ENCODE measurements at places on chromosomes 7 and 10. TPM values are rescaled to one million over a fixed set of nuclear protein-coding genes. Genes with fewer than 3 reads are reported as not detected.

LRRC72 gene
- not detected for total RNA-seq

GRCh38 chr7:151757274-151757673 is 119.6 kb downstream of the PRKAG2 start:
- no peaks in the 10 kb centered on the region for H3K36me3 ChIP-seq
- H3K4me1 ChIP-seq, result peaks cover 11% of the 10 kb centered on the region
- no peak overlapping the region for H3K4me3 ChIP-seq
- H3K27me3 ChIP-seq, result no peaks in the 10 kb centered on the region
- no peak for DNase-seq

GRCh38 chr10:102646610-102647442 is 2.5 kb downstream of the TRIM8 start:
- H3K27me3 ChIP-seq, result no peaks in the 10 kb centered on the region
- peak overlapping the region; percentile 99 for H3K27ac ChIP-seq
- H3K4me1 ChIP-seq, result peaks cover 35% of the 10 kb centered on the region

DNA sequence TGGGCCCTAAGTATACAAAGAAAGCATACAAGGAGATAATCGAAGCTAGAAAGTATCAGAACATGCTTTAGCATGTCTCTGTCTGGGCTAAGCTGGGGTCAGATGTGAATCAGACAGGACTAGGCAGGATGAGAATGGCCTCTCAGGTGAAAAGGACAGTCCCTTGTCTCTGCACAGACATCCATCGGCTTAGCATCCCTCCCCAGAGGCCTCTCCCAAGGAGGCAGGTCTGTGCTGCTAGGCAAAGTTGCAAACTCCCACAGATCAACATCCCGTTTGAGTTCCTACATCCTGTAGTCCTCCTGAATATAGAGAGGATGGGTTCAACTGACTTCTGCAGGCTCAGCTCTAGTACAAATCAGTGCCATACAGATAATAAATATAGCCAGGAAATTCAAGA is 24.5 kb downstream of the CHST15 start:
- no peak overlapping the region for H3K27ac ChIP-seq
- no peak overlapping the region for H3K4me3 ChIP-seq
- H3K27me3 ChIP-seq, result no peaks in the 10 kb centered on the region
- DNase-seq, result no peak
- H3K4me1 ChIP-seq, result no peaks in the 10 kb centered on the region

- DNase-seq, result no peak
- H3K27ac ChIP-seq, result no peak overlapping the region
- no peaks in the 10 kb centered on the region for H3K36me3 ChIP-seq
- no peak overlapping the region for H3K4me3 ChIP-seq
Measured at GRCh38 chr10:95071107-95071660, 1.9 kb upstream of the CYP2C8 start.

DNA sequence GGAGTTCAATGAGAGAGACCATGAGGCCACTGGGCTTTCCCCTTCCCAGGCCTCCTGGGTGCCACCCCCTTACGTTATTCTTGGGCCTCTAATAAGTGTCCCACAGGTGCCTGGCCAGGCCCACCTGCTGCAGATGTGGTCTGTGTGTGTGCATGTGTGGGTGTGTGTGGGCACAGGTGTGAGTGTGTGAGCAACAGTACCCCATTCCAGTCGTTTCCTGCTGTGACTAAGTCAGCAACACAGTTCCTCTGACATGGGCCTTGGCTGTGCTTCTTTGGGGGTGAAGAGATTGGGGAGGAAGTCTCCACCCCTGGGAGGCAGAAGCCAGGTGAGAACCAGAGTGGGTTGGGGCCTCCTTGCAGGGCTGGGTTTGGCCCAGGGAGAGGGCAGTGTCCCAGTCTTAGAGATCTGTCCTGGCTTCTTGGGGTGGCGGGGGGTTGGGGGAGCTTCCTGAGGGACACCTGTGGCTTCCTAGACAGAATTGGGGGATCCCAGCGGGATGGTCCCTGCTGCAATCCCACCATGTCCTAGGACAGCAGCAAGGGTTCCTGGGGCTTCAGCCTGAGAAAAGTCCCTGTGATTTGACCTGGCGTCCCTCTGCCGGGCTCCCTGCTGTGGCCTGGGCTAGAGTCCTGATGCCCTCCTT is 4.1 kb upstream of the PILRB start:
- H3K27me3 ChIP-seq, result no peaks in the 10 kb centered on the region
- DNase-seq, result no peak
- H3K27ac ChIP-seq, result no peak overlapping the region
- no peak overlapping the region for H3K4me3 ChIP-seq
- no peaks in the 10 kb centered on the region for H3K4me1 ChIP-seq

GRCh38 chr7:29854257-29854938 is 48.1 kb downstream of the WIPF3 start:
- H3K27me3 ChIP-seq, result peaks cover 2% of the 10 kb centered on the region
- DNase-seq, result no peak
- H3K27ac ChIP-seq, result no peak overlapping the region
- H3K4me3 ChIP-seq, result no peak overlapping the region
- H3K36me3 ChIP-seq, result no peaks in the 10 kb centered on the region

Data from prostate gland (tissue), 2 donors.